Activated CD4-positive, alpha-beta T cell treated with anti-CD3 and anti-CD28 coated beads, Interleukin-2, amount 10 ng/mL, durations not matched to agents 7 days and 5 days (primary cell): ENCODE measurements at places on chromosomes 16 and 17. TPM values are rescaled to one million over a fixed set of nuclear protein-coding genes. Genes with fewer than 3 reads are reported as not detected.

- no peak for DNase-seq
Measured at GRCh38 chr16:30710971-30711370, 12.0 kb downstream of the SRCAP start.

OTOA gene
- 0.17 TPM for total RNA-seq

TMIGD1 gene
- total RNA-seq, result not detected

- DNase-seq, result no peak
Measured at GRCh38 chr16:88403794-88404581, 21.2 kb downstream of the ZNF469 start.

- no peak for DNase-seq
Measured at GRCh38 chr17:31582151-31582907, 190.9 kb downstream of the RAB11FIP4 start.

ZFP90 gene
- total RNA-seq, result 36.0 TPM

TANGO6 gene
- 27.4 TPM for total RNA-seq

PTGES3L gene
- total RNA-seq, result 0.22 TPM

DNA sequence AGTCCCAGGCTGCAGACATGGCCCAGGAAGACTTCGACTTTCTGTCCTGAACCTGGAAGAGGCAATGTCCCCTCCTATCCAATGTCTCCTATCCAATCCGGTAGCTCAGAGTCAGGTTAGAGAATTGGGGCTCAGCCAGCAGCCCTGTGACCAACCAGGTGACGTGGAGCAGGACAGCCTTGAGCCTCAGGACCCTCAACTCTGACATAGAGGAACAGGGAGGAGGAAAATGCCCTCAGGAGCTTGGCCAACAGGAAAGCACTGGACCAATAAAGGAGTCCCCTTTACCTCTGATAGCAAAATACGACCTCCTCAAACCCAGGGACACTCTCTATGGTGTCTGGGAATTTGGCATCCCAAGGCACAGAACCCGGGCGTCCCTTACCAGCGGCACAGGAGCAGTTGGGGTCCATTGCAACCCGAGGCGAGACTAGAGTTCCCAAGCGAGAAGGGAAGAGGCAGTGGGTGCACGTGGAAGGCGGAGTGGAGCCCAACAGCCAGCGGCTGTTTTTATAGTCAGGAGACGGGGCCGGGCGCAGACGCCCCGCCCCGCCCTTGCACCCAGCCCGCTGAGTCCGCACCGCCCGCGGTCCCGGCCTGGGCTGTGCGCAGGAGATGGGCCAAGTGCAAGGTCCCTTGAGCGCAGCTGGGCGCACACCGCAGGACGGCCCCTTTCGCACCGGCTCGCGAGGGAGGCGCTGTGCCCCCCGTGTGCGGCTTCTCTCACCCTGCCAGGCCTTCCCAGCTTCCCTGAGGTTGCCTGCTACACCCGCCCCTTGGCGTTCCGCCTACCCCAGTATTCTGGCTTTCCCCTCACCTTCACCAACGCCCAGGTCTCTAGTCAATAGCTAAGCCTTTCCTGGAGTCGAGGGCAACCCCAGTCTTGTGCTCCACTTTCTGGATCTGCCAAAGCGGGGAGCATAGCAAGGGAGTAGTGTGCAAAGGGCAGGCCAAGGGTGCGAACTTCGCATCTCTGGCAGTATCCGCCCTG lies at the start of gene MT1G:
TSS of gene MT1G (minus strand) at position 485 of the 991 bp plus-strand sequence. CDS start at position 413, 72 bp downstream.
- peak; percentile 55 for DNase-seq

GRCh38 chr16:12193692-12194091 lies 217.2 kb downstream of the SNX29 start:
- DNase-seq, result no peak

DNA sequence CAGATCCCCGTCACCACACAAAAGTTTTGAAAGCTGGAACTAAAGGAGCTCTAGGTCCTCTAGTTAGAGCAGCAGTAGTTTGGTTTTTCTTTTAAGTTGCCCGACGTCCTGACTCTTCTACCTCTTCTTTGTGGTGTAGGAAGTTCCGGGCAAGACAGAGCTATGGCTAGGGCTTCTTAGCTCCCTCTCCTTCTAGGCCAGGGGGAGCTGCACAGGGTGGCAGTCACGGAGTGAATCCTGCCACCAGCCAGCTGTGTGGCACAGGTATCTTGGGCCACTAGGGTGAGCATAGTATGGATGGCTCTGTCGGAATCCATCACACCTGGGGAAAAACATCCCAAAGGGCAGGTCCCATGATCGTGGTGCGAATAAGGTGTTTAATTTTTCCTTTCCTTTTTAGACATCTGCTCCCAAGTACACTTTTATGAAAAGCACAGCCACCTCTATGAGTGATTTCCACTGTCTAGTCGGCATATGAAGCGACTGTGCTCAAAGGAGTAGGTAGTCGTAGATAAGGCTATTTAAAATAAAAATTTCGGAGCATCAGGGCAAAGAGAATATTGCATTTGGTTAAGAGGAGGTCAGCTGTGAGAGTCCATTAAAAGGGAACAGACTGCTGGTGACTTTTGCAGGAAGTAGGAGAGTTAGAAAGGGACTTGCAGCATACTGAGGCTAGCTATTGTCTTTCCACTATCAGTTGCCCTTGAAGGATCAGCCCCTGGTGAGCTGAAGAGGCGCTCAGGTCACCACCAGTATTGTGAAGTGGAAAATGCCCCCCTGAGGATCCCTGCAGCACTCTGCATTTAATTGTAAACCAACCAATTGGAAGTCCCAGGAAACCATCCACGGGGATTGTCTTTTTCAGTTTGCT lies 2.1 kb downstream of the PRKCA start:
- peak; percentile 36 for DNase-seq

DNA sequence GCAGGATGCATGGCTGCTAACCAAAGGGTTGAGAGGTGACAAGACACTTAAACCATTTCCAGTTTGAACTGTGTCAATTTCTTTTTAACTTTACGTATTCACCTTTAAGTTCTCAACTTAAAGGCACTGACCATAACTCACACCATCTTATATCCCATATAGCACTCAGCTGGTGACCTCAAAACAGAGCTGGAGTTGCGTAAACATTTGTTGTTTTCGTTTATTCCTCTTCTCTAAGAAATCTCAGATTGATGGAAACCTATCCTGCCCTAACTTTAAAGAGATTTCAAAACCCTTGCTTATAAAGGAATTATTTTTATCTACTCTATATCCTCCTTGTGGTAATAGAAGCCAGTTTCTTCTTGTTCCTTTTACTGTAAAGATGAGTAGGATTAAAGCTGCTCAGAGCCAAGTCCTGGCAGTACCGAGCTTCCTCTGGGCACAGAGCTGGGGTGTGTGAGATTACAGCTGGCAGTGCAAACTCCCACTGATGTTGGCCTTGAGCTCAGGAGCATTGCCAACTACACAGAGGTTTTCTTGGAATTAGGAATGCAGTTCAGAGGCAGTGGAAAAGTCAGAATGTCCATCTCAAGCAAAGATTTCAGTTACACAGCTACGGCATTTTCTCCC lies 1.3 kb downstream of the KCTD2 start:
- DNase-seq, result no peak

DNA sequence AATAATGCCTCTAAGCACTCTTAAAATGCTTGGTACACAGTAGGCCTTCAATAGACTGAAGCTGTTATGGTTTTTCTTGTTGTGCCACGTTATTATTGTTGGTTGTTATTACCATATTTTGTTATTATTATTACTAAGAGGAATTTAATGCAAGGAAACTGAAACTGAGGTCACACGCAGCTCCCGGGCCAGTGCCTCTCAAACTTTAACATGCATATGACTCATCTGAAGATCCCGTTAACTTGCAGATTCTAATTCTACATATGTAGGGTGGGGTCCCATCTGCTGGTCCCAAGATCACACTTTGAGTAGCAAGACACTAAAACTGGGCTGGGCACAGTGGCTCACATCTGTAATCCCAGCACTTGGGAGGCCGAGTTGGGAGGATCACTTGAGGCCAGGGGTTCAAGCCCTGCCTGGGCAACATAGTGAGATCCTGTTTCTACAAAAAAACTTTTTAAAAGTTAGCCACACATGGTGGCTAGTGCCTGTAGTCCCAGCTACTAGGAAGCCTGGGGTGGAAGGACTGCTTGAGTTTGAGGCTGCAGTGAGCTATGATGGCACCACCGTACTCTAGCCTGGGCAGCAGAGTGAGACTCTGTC lies 888 bp downstream of the ACSM5 start:
- no peak for DNase-seq

DNA sequence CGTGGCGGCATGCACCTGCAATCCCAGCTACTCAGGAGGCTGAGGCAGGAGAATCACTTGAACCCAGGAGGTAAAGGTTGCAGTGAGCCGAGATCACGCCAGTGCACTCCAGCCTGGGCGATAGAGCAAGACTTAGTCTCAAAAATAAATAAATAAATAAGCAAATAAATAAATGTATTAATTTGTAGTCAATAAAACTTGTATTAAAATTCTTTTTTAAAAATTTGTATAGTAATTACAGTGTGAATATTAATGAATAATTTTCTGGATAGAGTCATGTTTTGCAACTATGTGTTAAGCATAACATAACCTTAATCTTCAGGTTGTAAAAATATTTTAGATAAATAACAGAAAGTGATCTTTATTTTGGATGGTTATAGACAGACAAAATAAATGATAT lies 27.2 kb upstream of the DUSP14 start:
- no peak for DNase-seq

- no peak for DNase-seq
Measured at GRCh38 chr17:47708864-47709541, 15.0 kb downstream of the TBKBP1 start.

SMIM22 gene
- not detected for total RNA-seq

DNA sequence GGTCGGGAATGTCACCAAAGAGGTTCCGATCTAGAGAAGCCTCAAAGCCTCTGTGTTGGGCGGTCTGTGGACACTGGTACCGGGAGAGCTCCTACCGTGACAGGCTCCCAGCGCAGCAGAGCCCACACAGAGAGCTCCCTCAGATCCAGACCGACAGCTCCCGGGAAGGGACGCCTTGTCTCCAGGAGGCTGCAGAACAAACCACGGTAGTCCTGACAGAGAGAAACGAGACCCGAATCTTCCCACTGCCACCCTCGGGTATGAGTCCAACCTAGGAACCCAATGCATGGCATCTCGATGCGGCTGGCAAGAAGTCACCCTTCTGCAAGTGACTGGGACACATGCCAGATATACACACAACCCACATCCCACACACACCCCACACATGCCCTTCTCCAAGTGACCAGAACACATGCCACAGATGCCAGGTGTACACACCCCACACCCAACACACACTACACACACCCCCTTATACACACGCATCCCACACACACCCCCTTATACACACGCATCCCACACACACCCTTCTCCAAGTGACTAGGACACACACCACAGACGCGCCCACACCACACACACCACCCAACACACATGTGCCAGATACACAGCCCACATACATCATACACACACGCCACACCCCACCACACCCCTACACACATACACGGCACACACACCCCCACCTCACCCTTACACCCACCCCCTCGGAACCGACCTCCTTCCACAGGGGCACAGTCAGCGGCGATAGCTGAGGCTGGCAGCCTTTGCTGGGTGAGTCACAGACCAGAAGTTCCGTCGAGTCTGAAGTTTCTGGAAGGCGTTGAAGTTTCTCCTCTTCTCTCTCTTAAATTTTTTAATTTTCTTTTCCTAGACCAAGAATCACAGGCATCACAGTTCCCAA lies 15.9 kb upstream of the CYTH1 start:
- no peak for DNase-seq

VPS9D1 gene
- 13.4 TPM for total RNA-seq

- no peak for DNase-seq
Measured at GRCh38 chr16:48091117-48091516, 64.7 kb downstream of the ABCC12 start.
